ENCODE measurements at places on chromosomes 16 and 17.

DNA sequence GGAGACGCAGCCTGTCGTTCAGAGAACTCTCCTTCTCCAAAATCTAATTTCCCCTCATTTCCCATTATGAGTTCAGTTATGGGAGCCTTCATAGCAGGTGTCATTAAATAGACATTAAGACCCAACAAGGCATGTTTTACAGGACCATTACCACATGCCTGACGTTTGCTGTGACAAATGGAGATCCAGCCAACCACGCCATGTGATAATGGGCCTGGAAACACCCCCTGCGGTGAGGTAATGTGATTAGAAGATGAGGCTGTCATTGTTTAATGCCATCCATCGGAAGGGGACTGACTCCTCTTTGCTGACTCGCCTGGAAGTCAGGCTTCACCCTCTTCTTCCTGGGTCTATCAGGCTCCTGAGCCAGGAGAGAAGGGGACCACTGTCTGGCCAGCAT, 76.9 kb downstream of the WSCD1 start:
- DNase-seq, result no peak

GRCh38 chr17:16001226-16001897, 1.7 kb downstream of the TTC19 start:
- no peak for DNase-seq

GRCh38 chr16:81578076-81578475, 133.5 kb downstream of the CMIP start:
- no peak for DNase-seq

- DNase-seq, result no peak
These were observed 541 bp downstream of the GPT2 start for GRCh38 chr16:46884513-46885293.

GRCh38 chr17:17221329-17221728, 15.2 kb upstream of the PLD6 start:
- no peak for DNase-seq

- DNase-seq, result no peak
These were observed 57.5 kb downstream of the CYTH1 start for GRCh38 chr17:78724544-78724943.

DNA sequence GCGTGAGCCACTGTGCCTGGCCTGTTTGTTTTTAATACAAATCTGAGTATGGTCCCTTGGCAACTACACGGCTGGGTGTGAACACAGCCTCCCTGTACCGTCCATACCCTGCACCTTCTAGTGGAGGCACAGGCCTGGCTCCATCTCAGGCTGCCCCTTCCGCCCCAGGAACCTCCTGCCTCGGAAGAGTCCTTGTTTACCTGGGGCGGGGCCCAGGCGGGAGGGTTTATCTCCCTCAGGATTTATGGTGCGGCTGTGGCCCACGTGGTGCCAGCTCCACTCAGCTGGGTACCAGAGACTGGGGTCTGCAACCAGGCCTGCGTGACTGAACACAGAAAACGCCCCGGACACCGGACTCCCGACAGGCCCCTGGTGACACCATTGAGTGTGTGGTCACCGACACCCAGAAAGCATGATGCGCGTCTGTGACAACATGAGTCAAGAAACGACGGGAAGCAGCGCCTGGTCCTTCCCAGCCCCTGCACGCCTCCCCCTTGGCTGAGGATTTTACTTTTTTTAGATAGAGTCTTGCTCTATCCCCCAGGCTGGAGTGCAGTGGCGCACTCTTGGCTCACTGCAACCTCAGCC, 19.0 kb downstream of the UNKL start:
- no peak for DNase-seq

DNA sequence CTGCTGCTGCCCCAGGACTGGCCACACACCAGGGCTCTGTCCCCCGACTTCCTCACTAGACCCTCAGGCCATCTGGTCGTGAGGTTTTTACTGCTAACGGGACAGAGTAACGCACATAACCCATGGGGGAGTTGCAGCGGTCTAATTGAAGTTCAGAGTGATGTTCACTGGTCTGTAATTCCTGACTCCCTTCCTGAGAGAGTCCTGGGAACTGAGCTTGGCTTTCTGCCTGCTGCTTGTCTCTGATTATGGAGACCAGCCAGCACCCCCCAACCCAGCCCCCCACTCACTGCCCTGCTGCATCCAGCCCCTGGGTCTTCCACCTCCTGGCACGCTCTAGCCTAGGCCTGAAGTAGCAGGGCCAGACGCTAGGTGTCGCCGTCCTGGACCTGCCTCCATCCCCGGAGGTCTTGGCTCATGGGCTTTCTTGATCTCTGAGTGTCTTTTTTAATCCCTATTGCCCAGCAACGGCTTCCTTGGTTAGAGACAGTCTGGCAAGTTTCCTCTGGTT, 192.9 kb downstream of the CCDC182 start:
- peak; percentile 85 for DNase-seq

DNA sequence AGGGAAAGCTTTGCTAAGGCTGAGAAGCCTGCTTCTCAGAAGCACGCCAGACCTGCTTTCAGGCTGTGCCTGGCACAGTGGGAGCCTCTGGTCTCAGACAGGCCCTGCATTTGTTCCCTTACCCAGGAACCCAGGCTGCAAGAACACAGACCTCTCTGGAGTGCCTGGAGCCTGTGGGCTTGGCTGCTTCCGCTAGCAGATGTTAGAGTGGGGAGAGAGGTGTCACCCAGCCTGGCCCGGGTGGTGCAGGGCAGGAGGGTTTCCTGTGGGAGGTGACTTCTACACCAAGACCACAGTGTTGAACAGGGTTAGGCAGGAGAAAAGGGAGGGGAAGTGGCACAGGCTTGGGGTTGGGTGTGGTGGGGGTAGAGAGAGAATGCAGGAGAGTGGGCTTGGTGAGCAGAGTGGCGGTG, 35.8 kb upstream of the ADGRG1 start:
- no peak for DNase-seq

DNA sequence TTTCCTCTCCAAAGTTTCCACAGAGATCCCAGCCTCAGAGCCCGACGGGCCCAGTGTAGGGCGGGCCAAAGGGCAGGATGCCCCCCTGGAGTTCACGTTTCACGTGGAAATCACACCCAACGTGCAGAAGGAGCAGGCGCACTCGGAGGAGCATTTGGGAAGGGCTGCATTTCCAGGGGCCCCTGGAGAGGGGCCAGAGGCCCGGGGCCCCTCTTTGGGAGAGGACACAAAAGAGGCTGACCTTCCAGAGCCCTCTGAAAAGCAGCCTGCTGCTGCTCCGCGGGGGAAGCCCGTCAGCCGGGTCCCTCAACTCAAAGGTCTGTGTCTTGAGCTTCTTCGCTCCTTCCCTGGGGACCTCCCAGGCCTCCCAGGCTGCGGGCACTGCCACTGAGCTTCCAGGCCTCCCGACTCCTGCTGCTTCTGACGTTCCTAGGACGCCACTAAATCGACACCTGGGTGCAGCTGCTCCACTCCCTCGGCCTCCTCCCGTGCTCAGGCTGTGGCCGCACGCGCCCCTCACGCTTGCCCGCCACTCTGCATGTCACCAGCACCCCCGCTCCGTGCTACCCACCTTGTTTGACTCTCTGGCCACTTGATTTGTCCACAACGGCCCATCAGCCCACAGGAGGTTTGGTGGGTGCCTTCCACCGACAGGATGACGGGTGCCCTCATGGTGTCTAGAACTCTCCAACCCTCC, 15.3 kb upstream of the STH start:
- no peak for DNase-seq

GRCh38 chr17:68289936-68290267, 1.0 kb downstream of the SLC16A6 start:
- no peak for DNase-seq

GRCh38 chr17:50272711-50273653, 1.3 kb upstream of the TMEM92 start:
- no peak for DNase-seq

- no peak for DNase-seq
These were observed 9.1 kb downstream of the TAOK2 start for GRCh38 chr16:29982560-29983419.

GRCh38 chr17:34071886-34072420, 183.1 kb upstream of the CCL2 start:
- DNase-seq, result no peak

DNA sequence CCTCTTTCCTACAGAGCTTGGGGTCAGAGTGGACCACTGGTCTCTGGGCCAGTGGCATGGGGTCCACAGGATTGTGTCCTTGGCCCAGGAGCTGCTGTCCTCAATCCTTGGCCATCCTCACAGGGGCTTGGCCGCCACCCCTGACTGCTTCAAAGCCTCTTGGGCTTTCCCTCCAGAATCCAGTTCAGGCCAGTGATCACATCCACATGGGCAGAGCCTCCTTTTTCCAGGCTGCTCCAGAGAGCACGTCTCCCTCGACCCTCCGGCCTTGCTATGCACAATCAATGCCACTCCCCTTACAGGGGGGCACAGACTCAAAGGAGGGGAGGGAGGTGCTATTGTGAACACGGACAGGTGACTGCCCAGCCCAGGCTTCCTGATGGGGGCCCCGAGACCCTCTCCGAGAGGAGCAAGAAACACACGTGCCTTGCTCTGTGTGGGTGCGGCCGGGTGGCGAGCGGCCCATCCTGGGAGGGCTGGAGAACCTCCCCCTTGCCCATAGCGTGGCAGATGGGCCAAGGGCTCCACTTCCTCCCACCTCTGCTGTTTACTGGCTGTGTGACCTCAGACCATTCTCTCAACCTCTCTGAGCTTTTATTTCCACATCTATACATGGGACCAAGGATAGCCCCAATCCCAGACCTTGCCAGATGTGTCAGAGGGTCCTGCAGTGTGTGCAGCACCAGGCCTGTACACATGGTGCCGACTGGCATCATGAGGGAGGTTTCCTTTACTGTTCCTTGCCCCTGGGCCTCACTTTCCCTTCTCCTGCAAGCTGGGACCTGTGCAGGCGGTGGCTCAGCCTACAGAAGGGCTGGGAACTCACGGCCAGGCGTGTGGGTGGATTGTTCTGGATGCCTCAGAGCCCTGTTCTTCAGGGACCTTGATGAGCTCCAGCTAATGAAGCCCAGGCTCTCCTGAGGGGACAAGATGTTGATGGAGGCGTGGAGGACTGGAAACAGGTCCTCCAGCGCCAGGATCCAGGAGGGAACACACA, 229.0 kb upstream of the GSE1 start:
- DNase-seq, result no peak
